ENCODE measurements at places on chromosomes 4 and X. TPM values are rescaled to one million over a fixed set of nuclear protein-coding genes. Genes with fewer than 3 reads are reported as not detected.
A peak's percentile ranks its signal among the peaks of the same experiment; 100 is the strongest.

- DNase-seq: no peak
- H3K4me3 ChIP-seq: no peak overlapping the region
- no peaks in the 10 kb centered on the region for H3K36me3 ChIP-seq
These were observed 41.9 kb downstream of the BMP15 start for GRCh38 chrX:50952406-50952805.

- DNase-seq: no peak
- no peaks in the 10 kb centered on the region for H3K27me3 ChIP-seq
- H3K4me1 ChIP-seq: no peaks in the 10 kb centered on the region
- no peaks in the 10 kb centered on the region for H3K36me3 ChIP-seq
- no peak overlapping the region for H3K27ac ChIP-seq
These were observed 329.9 kb downstream of the SMARCA1 start for GRCh38 chrX:129193357-129193756.

GRCh38 chrX:153967536-153968224 lies 3.9 kb downstream of the HCFC1 start:
- H3K36me3 ChIP-seq: no peaks in the 10 kb centered on the region
- no peak for DNase-seq
- H3K27ac ChIP-seq: peak overlapping the region; percentile 8
- no peak overlapping the region for H3K4me3 ChIP-seq

- no peaks in the 10 kb centered on the region for H3K4me1 ChIP-seq
- H3K36me3 ChIP-seq: no peaks in the 10 kb centered on the region
- H3K4me3 ChIP-seq: no peak overlapping the region
- H3K27me3 ChIP-seq: no peaks in the 10 kb centered on the region
- no peak for DNase-seq
- no peak overlapping the region for H3K27ac ChIP-seq
These were observed 1147.1 kb downstream of the STIM2 start for GRCh38 chr4:28007693-28008092.

DNA sequence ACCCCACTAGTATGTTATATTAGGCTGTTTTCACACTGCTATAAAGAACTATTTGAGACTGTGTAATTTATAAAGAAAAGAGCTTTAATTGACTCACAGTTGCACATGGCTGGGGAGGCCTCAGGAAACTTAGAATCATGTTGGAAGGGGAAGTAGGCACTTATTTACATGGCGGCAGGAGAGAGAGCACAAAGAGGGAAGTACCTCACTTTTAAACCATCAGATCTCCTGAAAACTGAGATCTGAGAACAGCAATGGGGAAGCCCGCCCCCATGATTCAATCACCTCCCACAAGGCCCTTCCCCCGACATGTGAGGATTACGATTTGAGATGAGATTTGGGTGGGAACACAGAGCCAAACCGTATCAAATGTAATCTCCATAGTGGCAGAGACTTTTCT lies 45.4 kb upstream of the XK start:
- H3K27ac ChIP-seq: no peak overlapping the region
- DNase-seq: no peak
- no peaks in the 10 kb centered on the region for H3K36me3 ChIP-seq
- H3K4me1 ChIP-seq: no peaks in the 10 kb centered on the region

DNA sequence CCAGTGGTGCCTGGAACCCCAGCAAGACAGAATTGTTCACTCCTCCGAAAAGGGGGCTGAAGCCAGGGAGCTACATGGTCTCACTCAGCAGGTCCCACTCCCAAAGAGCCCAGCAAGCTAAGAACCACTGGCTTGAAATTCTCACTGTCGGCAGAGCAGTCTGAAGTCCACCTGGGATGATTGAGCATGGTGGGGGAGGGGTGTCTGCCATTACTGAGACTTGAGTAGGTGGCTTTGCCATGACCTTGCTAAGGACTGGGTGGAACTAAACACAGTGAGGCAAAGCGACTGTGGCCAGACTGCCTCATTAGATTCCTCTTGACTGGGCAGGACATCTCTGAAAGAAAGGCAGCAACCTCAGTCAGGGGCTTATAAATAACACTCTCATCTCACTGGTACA lies 122.6 kb upstream of the ZC4H2 start:
- H3K27me3 ChIP-seq: no peaks in the 10 kb centered on the region
- DNase-seq: no peak
- H3K4me1 ChIP-seq: no peaks in the 10 kb centered on the region
- H3K27ac ChIP-seq: no peak overlapping the region
- H3K4me3 ChIP-seq: no peak overlapping the region

DNA sequence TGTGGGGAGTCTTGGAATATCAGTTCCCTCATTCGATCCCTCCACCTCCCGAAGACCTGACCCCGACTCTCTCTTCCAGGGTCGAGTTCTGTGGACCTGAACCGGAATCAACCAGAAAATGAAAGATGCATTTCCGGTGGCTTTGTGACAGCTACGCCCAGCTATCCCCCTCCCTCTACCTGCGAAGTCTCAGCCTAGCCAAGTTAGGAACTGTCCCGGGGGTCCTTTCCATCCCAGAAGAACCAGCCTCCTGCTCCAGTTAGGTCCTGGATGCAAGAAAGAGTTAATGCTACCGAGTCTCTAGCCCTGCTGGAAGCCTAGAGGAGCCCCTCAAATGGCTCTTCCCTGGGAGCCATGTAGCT lies 13.4 kb upstream of the ETDC start:
- no peaks in the 10 kb centered on the region for H3K4me1 ChIP-seq
- no peak for DNase-seq
- H3K27me3 ChIP-seq: peaks cover 4% of the 10 kb centered on the region
- no peaks in the 10 kb centered on the region for H3K36me3 ChIP-seq
- H3K27ac ChIP-seq: no peak overlapping the region
- no peak overlapping the region for H3K4me3 ChIP-seq

DNA sequence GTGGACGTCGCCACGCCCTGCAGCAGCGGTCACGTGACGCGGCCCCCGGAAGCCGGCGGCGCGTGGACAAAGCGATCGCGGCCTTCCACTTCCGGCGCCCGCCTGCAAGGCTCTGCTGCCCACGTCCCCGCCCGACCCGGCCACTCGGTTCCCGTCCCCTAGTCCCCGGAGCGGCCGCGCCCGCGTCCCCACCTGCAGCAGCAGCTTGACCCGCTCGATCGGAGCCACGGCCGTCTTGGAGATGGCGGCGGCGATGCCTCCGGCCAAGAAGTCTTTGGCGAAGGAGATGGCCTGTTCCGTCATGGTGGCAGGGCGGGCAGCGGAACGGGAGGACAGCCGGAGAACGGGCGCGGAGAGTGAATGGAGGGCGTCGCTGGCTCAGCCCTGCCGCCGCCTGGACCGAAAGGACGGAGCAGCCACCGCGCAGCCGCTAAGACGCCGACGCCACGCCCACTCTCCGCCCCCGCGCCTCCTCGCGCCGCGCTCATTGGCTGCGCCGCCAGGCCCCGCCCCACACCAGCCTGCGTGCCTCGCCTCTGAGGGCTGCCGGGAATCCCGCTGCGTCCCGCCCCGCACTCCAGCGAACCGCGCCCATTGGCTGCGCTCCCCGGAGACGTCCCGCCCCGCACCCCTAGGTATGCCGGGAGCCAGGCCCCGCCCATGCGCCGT lies at the start of gene SLC25A6:
Gene SLC25A6, minus strand, starts transcription at position 407 of the 669 bp plus-strand sequence. Its CDS starts 104 bp downstream, at position 303.
- H3K4me3 ChIP-seq: peak within 1 kb of the TSS; percentile 99
- H3K27ac ChIP-seq: peak within 1 kb of the TSS; percentile 94
- no peaks in the 10 kb centered on the region for H3K4me1 ChIP-seq
- H3K27me3 ChIP-seq: no peaks in the 10 kb centered on the region
- peak; percentile 98 for DNase-seq
- H3K36me3 ChIP-seq: no peaks in the 10 kb centered on the region

DNA sequence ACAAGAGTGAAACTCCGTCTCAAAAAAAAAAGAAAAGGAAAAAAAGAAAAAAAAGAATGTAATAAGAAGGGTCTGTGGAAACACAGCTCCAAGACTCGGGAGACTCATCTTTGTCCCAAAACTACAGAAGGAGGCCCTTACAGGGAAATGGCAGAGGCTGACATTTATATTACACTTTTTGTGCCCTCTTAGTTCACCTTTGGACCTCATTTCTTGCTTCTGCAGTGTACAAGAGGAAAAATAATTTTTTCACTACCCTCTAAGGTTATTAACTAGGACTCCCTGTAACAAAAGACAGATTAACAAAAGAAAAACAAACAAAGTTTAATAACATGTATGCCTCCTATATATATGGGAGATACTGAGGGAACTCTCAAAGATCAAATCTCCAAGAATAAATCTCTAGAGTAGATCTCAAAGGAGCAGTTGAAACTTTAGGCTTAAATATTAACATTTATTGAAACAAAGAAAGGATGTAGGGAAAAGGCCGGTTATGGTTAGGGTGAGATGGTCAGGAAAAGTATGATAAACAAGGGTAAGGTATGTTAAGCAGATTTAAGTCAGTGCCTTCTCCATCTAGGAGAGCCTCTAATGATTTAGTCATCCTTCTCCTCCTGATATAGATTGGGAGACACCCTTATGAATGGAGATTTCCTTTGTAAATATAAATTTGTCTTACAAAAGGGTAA lies 121.3 kb upstream of the JADE1 start:
- DNase-seq: no peak
- H3K4me1 ChIP-seq: no peaks in the 10 kb centered on the region
- H3K36me3 ChIP-seq: no peaks in the 10 kb centered on the region
- H3K27ac ChIP-seq: no peak overlapping the region
- no peak overlapping the region for H3K4me3 ChIP-seq
- H3K27me3 ChIP-seq: no peaks in the 10 kb centered on the region

GRCh38 chr4:38359113-38359512 lies 304.9 kb upstream of the KLF3 start:
- H3K27ac ChIP-seq: no peak overlapping the region
- no peaks in the 10 kb centered on the region for H3K27me3 ChIP-seq
- no peaks in the 10 kb centered on the region for H3K4me1 ChIP-seq
- no peaks in the 10 kb centered on the region for H3K36me3 ChIP-seq

- H3K4me3 ChIP-seq: no peak overlapping the region
- no peak for DNase-seq
- H3K36me3 ChIP-seq: no peaks in the 10 kb centered on the region
- H3K27me3 ChIP-seq: no peaks in the 10 kb centered on the region
These were observed 27.5 kb downstream of the PCYT1B start for GRCh38 chrX:24619647-24620046.

- no peak overlapping the region for H3K4me3 ChIP-seq
- no peaks in the 10 kb centered on the region for H3K4me1 ChIP-seq
- H3K27me3 ChIP-seq: no peaks in the 10 kb centered on the region
- DNase-seq: no peak
- H3K36me3 ChIP-seq: no peaks in the 10 kb centered on the region
These were observed 146.2 kb downstream of the PCDH7 start for GRCh38 chr4:30866346-30866745.

- no peaks in the 10 kb centered on the region for H3K36me3 ChIP-seq
- no peak overlapping the region for H3K27ac ChIP-seq
- H3K4me1 ChIP-seq: no peaks in the 10 kb centered on the region
- no peak overlapping the region for H3K4me3 ChIP-seq
- no peak for DNase-seq
These were observed 17.0 kb upstream of the MTMR1 start for GRCh38 chrX:150676221-150676620.

DNA sequence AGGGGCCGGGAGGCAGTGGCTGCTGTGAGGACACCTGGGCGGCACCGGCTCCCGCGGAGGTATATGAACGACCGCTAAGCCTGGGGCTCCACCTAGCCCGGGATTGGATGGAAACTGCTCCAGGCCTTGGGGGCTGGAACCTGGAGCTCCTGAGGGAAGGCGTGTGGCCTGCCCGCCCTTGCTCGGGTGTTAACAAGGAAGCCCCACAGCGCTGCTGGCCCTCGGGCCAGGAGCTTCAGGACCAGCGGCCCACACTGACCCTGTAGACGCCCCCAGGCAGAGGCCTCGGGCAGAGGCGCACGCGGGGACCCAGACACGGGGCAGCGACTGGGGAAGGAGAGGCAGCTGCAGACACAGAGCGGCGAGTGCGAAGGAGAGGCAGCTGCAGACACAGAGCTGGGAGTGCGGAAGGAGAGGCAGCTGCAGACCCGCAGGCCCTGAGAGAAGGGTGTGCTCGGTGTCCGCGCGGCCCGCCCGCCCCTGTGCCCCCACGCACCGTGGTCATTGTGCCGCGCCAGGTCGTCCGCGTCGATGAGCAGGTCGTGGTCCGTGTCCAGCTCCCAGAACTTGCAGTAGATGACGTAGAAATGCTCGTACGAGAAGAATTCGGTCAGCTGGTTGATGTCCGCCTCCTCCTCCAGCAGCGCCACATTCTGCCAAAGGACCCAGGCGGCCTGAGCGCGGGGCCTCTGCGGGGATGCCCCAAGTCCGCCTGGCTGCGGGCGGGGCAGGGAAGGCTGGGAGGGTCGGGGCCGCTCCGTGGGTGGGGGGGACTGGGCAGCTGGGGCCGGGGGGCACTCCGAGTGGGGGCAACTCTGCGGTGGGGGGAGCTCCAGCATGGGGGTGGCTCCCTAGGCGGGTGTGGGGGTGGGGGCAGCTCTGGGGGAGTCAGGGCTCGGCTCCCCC lies 26.7 kb upstream of the GTPBP6 start:
- no peak for DNase-seq
- H3K4me3 ChIP-seq: no peak overlapping the region
- H3K27ac ChIP-seq: no peak overlapping the region
- H3K4me1 ChIP-seq: no peaks in the 10 kb centered on the region

DNA sequence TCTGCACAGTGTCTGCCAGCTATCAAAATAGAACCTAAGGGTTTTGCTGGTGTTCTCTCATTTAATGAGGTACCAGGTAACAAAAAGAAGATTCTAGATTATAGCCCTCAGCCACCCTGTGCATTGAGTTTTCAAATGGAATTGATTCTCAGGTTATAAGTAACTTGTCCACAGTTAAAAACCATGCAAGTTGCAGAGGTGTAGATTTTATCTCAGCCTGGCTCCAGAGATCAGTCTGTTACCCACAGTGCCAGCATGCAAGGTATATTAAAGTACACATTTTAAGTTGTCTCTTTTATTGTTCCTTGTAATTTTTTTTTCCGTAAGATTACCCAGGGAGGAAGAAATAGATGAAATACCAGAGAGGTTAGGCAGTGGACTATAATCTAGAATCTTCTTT lies 59.7 kb downstream of the RAPGEF2 start:
- no peaks in the 10 kb centered on the region for H3K36me3 ChIP-seq
- no peaks in the 10 kb centered on the region for H3K4me1 ChIP-seq

ANKRD50 gene
- total RNA-seq: 78.5 TPM

GABRB1 gene
- total RNA-seq: 1.2 TPM

STATH gene
- not detected for total RNA-seq

RTL3 gene
- total RNA-seq: not detected

RAI2 gene
- total RNA-seq: 18.2 TPM

PABPC1L2A gene
- total RNA-seq: not detected

CCDC110 gene
- total RNA-seq: 2.1 TPM

PRRG3 gene
- 2.3 TPM for total RNA-seq

TLR6 gene
- 10.0 TPM for total RNA-seq

MAGEA2B gene
- not detected for total RNA-seq

HDAC8 gene
- total RNA-seq: 16.2 TPM

ZXDB gene
- total RNA-seq: 14.7 TPM

Measured in uterus (tissue), 4 donors.